DMS153 (cell line): ENCODE measurements at places on chromosomes 3 and 15.

- DNase-seq, result no peak
These were observed 120.3 kb upstream of the SUCLG2 start for GRCh38 chr3:67774676-67775075.

GRCh38 chr3:32815841-32816438 is 1.9 kb upstream of the TRIM71 start:
- DNase-seq, result no peak

DNA sequence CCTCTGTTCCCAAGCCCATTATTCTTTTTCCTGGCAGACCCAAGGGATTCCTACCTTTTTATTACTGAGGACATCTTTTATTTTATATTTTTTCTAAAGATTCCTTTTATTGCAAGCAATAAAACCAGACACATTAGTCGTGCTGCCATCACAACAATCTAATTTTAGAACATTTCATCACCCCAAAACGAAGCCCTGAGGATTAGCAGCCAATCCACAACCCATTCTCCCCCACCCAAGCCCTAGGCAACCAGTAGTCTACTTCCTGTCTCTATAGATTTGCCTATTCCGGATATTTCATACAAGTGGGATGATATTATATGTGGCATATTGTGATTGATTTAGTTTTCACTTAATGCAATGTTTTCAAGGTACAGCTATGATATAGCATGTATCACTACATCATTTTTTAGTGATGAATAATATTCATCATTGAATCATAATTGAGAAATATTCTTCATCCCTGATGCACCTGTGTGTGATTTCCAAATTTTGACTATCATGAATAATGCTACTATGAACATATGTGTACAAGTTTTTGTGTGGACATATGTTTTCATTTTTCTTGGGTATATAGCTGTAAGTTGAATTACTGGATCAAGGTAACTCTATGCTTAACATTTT is 65.7 kb downstream of the IL1RAP start:
- no peak for DNase-seq

DNA sequence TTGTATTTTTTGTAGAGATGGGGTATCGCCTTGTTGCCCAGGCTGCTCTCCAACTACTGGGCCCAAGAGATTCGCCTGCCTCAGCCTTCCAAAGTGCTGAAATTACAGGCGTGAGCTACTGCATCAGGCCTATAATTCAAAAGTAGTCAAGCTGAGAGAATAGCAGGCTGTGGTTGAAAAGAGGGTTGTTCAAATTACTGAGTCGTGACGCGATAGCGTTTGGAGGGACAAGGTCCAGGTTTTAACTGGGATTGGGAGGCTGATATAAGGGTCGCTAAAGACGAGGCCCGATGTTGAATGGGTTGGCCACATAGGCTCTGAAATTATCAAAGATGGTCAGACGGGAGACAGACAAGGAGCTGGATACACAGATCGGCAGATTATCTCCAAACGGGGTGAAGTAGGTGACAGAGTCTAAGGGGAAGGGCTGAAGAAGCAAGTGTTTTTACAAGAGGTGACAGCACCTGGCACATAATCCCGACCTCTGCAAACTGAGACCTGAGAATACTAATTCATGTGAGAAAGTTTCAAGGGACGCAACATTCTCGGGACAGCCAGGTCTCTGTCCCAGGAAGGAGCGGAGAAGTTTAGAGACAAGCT is 759 bp upstream of the ARID3B start:
- DNase-seq, result no peak

- DNase-seq, result no peak
These were observed 24.4 kb upstream of the TRIM59 start for GRCh38 chr3:160473978-160474377.

- DNase-seq, result no peak
These were observed 51.7 kb upstream of the USP3 start for GRCh38 chr15:63452552-63453136.

DNA sequence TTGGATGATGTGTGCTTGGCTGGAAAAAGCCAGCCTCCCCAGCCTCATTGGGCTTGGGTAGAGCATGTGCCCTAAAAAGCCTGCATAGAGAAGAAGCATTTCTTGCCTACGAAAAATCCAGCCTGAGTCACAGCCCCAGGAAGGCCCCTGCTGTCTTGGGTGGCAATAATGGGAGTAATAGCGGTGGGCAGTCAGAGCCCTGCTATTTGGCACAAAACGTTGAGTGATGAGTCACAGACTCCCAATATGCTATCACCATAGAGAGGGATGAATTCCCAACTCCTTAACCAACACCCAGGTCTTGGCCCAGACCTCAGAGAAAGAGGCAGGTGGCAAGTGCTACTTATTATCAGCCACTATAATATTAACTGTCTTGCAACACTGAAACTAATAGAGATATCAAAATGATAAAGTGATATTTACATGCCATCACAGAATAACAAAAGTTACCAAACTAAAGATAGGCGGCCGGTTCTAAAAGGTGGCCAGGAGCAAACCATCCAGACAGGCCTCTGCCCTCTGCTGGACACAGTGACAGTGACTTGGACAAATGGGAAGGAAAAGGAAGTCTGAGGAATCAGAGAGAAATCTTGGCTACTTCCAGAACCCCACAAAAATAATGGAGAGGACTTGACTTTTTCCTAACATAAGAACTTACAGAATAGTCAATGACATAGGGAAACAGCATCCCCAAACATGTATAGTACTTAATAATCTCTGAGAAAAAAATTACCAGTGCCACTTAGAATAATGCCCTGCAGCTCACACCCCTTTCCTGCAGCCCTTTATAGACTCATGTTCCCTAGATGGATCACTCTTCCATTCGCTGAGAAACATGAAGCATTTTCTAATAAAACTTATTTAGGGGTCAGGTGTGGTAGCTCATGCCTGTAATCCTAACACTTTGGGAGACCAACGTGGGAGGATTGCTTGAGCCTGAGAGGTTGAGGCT is 51.9 kb upstream of the MUC13 start:
- no peak for DNase-seq
